ENCODE measurements at places on chromosomes 16 and 17.

DNA sequence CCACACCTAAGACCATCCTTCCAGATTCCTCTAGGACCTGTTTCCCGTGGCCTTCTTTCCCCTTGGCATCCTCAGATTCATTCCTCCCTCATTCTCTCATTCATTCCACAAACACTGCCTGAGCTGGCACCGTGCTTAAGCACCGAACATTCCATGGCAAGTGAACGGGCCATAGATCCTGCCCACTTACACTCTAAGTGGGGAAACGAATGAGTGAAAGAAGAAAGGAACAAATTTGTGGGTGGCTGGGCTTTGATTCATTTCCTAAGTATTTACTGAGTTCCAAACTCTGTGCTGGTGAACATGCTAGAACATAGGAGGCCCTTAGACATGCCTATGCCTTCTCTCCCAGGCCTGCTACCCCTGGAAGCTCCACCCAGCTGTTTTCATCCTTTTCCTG is 30.0 kb downstream of the SRCIN1 start:
- DNase-seq = no peak

GRCh38 chr16:56525236-56525635 is 5.4 kb upstream of the BBS2 start:
- no peak for DNase-seq

DNA sequence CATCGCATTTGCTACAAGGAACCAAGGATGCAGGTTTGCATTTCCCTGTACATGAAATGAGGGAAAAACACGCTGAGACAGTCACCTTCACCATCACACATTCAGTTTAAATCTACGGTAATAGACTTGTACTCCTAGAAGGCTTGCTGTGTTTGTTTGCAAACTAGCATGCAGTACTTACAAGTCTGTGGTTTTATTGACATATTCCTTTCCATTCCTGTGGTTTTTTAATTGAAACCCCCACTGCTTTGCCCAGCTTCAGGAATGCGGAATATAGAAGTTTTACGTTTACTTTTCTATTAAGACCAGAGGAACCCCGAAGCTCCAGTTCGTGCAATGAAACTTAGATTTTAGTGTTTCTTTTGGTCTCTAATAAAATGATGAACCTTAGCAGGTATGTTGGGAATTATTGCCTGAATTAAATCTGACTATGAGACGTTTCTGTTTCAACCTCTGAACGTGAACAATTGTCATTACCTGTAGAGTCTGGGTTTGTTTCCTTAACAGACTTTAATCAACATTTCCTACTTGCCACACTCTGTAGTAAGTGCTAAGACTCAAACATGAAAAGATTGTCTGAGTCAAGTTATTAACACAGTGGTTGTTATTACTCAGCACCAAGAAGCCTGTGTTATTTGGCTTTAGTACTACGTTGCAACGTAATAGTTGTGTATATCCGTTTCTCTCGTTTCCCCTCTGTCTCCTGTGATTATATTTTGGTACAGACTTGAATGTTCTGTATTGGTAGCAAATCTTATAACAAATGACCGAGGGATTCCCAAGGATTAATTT is 793.3 kb upstream of the GOT2 start:
- DNase-seq = peak; percentile 82

DNA sequence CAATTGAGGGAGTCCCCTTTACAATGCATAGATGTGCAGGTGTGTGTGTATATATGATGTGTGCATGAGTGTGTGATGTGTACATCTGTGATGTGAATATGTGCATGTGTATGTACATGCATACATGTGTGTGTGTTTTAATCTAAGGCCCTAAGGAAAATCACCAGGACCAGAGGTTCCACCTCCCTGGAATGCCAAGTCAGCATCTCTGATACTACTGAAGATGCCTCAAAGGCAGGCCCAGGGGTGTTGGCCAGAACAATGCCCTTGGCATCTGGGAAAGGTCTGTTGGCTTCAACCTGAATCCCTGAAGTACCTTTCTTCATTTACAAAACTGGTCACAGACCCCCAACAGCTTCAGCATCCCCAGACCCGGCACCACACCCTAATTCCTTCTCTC is 129.5 kb downstream of the CDYL2 start:
- DNase-seq = no peak

- no peak for DNase-seq
Measured at GRCh38 chr16:85634747-85635544, 21.8 kb downstream of the GSE1 start.

- no peak for DNase-seq
Measured at GRCh38 chr17:55496094-55496881, 15.0 kb downstream of the SMIM36 start.

- no peak for DNase-seq
Measured at GRCh38 chr16:9869776-9870175, 312.5 kb downstream of the GRIN2A start.

GRCh38 chr16:19031738-19032137 is 35.7 kb upstream of the COQ7 start:
- DNase-seq = no peak

DNA sequence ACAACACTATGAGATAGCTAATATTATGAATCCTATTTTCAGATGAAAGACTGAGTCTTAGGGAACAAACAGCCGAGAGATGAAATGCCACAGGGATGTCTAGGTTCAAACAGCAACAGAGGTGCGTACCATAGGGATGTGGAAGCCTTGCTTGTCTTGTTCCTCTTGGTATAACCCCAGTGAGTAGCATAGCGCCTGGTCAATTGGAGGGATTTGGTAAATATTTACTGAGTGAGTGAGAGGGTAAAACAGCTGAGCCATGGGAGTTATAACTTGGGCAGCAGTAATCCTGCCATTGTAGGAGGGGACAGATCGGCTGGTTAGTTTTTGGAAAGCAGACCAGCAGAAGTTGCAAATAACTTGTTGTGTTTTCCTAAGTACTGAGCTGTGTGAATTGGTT is 80.2 kb downstream of the WWOX start:
- DNase-seq = no peak

- DNase-seq = no peak
Measured at GRCh38 chr16:58815181-58815888, 81.2 kb upstream of the GOT2 start.

- no peak for DNase-seq
Measured at GRCh38 chr17:39939106-39939505, 11.6 kb downstream of the LRRC3C start.

- DNase-seq = no peak
Measured at GRCh38 chr16:86156155-86156554, 257.2 kb downstream of the IRF8 start.

DNA sequence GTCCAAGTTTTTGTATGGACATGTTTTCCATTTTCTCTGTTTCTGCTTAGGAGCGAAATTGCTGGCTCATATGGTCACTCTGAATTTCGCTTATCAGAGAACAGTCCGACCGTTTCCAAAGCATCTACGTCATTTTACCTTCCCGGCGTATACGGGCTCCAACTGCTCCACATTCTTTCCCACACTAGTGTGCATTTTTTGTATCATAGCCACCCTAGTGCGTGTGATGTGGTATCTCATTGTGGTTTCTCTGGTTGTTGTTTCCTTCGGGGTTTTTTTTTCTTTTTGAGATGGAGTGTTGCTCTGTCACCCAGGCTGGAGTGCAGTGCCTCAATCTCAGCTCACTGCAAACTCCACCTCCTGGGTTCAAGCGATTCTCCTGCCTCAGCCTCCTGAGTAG is 31.0 kb upstream of the BHLHA9 start:
- peak; percentile 47 for DNase-seq

- DNase-seq = no peak
Measured at GRCh38 chr16:58177353-58177710, 20.6 kb downstream of the CSNK2A2 start.

- no peak for DNase-seq
Measured at GRCh38 chr17:31663576-31663975, 195.5 kb downstream of the COPRS start.

Measured in HT1080 (cell line).